ENCODE measurements at places on chromosomes 5 and 9. TPM values are rescaled to one million over a fixed set of nuclear protein-coding genes. Genes with fewer than 3 reads are reported as not detected.

DNA sequence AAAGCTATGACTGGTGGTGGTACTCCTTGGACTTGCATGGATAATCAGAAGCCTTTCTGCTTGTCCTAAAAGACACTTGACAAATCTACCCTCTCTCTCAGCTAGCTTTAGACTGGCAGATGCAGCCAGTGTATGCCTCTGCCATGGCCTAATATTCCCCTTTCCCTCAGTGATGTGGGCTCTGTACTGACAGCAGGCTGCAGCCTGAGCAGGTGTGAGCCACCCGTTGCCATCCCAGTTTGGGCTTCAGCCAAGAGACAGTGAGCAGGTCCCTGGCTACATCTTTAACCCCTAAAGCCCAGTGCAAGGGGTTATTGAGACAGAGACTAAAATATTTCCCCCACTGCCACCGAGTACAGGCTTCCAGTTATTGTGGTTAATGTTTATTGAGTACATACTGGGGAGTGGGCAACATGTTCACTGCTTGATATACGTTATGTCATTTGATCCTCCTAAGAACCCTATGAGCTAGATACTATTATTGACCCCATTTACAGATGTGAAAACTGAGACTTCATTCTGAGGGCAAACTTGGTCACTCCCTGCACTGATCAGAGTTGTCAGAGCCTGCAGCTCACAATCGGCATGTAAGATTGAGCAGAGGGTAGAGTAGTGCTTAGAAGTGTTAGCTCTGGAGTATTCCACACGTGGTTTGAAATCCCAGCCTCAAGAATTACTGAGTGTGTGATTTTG is 254.2 kb downstream of the ARHGAP26 start:
- no peak for DNase-seq

Gene PCDH1
- 17.2 TPM for total RNA-seq

GRCh38 chr5:96654209-96654608 is 8.0 kb upstream of the CAST start:
- DNase-seq: no peak

Gene OR1J2
- total RNA-seq: not detected

DNA sequence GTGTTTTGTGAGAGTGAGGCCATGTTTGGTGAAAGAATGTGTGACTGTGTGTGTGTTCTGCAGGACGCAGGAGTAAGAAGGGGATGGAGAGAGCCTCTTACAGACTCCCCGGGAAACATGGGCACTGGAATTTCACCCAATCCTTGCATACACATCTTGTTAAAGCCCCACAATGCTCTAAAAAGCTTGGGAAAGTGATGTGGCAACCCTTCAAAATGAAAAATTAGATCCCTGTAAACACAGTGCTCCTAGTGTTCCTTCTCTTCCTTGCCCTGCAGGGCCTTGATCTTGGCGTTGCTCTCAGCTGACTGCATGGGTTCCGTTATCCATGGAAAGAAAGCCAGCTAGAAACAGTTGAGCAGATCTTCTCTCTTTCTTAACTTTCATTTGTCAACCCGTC is 701.7 kb downstream of the SEMA5A start:
- no peak for DNase-seq

Measured in left ventricle myocardium superior (tissue), 1 donor.